ENCODE measurements at places on chromosomes 2 and 18.

GRCh38 chr2:204205538-204205937 lies 269.0 kb downstream of the ICOS start:
- no peak for DNase-seq

DNA sequence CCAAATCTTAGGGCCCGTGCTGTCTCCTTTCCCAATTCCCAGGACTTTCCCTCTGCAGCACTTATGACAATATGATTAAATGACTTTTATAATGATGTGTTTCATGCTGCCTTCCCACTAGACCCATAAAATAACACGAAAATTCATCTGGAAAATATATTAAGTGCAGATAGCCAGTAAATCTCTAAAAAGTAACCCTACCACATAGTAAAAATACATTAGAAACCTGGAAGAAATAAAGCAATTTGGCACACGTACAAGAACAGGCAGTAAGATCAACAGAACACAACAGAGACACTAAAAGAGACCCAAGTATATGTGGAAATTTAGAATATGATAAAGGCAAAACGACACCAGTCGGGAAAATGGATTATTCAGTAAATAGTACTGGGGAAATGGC lies 30.2 kb upstream of the POMC start:
- DNase-seq, result no peak

DNA sequence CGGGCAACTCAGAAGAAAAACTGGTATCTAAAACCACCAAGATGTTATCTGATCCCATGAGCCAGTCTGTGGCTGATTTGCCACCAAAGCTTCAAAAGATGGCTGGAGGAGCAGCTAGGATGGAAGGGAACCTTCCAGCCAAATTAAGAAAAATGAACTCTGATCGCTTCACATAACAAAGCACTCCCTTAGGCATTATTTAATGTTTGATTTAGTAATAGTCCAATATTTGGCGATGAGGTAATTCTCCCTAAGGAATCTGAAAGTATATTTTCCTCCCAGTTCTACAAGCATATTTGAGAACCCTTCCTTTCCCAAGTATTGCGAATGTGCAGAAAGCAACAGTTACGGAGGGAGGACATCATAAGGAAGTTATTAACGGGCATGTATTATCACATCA lies 156.6 kb downstream of the KCNJ3 start:
- no peak for DNase-seq

DNA sequence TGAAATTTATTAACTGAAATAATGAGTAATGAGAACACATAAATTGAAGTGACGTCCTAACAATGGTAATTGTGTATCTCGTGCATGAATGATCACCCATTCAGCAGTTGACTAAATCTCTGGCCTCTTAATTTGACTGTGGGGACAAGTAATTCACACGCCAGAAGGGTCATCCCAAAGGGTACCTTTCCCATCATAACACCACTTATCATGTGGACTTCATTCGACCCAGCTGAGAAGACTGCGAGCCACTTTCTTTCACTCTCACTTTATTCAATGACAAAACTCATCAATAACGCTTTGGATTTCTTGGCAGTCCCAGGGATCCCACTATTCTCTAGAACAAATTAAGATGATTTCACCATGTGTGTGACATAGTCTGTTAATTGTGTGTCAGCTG lies 62.7 kb upstream of the LYPD1 start:
- DNase-seq, result no peak

- DNase-seq, result no peak
These were observed 89.9 kb downstream of the ERBB4 start for GRCh38 chr2:212448698-212449097.

DNA sequence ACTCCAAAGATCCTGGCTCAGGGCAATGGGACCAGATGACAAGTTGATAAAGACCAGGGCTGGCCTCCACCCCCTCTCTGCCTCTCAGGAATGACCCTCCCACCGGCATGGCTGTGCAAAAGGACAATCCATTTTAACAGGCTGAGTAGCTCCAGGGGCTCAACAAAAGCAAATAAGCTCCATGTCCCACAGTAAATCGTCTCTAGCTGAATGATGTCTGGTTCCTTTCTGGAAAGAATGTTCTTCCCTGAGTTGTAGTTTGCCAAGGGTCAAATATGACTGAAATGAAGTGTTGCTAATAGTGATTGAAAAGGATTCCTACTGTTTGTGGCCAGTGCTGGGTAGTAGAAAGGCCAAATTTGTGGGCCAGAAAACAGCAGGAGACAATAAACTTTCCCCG lies 434.4 kb upstream of the ETAA1 start:
- DNase-seq, result no peak

DNA sequence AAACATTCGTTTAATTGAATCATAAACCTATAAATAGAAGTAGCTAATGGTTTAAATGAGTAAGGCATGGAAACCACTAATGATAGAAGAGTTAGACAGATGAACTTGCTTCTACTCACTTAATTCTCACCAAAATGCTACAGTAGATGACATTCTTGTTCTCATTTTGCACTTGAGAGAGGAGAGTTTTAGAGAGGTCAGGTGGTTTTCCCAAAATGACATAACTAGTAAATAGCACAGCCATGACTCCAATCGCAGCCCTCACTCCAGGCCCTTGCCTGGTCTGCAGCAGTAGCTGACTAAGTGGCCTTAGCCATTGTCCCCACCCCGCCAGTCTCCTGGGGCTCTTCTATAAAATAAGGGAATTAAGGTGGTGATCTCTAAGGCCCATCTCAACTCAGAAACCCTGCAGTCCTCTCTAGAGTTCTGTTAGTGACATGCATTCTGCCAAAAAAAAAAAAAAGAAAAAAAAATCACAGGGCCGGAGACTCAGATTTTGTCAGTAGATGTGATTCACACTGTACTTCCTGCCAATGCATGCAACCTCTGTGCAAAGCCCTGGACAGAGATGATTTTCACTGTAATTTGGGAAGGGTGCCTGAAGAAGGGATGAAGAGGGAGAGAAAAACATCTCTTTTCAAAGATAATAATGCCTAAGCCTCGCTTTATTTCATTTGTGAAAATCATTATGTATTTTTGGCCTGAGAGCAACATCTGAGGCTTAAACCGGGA lies 221.8 kb downstream of the ANAPC1 start:
- DNase-seq, result no peak

DNA sequence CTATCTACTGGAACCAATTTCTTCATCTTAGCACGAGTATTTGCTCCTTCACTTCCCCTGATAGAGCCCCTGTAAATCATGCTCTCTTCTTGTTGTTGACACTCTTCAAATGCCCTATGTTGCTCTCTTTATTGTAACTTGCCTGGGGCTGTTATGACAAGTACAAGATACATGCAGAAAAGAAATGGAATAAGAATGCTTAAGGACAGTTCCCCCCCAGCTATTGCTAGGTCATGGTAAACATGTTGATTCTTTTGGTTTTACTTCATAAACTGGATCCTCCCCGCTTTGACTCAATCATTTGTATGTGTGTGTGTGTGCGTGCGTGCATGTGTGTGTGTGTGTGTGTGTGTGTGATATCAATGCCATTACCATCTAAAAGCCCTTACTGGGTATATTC lies 368.5 kb upstream of the CNTNAP5 start:
- no peak for DNase-seq

DNA sequence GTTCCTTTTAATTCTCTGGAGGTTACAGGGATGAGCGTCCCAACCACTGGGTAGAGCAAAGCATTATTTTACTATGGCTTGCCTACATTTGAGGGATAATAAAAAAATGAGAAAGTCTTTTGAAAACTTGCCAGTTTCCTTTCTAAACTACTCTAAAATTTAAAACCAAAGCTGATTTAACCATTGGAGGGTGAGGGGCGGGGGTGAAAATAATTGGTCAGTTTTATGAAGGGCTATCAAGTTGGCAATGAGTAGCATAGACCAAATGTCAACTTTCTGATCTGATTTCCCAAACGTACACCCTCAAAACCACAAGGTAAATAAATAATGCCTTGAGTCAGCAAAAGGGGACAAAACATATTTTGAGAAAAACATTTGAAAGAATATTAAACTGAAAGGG lies 85.7 kb upstream of the STK17B start:
- no peak for DNase-seq

- DNase-seq, result no peak
These were observed 30.5 kb upstream of the SGPP2 start for GRCh38 chr2:222393733-222394267.

DNA sequence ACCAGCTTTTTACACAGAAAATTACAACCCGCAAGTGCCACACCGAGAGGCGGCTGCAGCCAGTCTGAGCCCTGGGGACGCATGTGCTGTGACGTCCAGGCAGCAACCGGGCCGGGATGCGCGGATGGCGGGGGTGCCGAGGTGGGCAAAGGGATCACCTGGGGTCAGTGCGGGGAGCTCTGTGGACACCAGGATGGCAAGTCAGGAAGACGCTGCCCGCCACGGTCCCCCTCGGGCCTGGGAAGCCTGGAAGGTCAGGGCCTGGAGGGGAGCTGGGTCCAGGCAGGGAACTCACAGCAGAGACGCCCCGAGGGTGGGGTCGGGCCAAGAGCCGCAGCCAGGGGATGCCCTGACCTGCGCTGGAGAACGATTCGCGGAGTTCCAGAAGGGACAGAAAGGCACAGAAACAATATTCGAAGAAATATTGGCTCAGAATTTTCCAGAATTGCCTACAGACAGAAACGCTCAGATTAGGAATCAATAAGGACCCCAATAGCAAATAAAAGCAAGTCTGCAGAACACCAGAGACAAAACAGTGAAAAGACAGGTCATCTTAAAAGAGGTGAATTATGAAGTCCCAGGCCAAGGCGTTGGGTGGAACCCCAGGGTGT lies 11.7 kb upstream of the KIF1A start:
- DNase-seq, result peak; percentile 44

- no peak for DNase-seq
These were observed 261.7 kb upstream of the SLC14A2 start for GRCh38 chr18:45353530-45353929.

DNA sequence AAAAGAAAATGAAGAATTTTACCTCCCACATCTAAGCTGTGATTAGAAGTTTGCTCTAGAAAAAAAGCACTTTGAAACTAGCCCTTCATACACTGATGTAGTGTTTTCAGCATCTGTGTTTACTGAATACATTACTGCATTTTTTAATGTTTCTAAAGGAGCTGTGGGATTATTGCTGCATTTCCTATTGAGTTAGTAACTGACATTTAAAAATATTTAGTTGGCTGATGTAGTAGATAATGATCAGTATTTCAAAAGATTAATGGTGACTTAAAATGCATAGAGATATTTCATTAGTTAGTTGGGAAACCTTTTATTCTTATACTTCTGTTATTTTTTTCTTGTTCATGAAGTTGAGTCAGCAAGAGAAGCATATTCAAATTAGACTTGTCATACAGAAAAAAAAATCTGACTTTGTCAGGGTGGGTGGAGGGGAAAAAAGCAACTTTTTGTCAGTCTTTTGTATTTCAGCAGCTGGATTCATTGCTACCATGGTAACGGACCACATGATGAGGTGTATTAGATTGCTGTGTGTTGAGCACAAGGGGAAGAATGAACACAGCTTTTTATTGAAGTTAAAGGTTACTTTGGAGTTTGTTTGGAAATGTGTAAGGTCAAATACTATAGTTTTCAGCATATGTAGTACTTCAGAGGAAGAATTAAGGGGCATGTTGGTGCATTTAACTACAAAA lies at the start of gene DTNA:
DTNA (plus strand) TSS at position 549 of the 692 bp plus-strand sequence. CDS start 45,679 bp downstream, outside the sequence.
- no peak for DNase-seq

Data from activated T-cell treated with anti-CD3 and anti-CD28 coated beads, Interleukin-2, amount 50 U/mL, for 24 hours (primary cell).